Calu3 (cell line): ENCODE measurements at places on chromosomes 2 and 18. TPM values are rescaled to one million over a fixed set of nuclear protein-coding genes. Genes with fewer than 3 reads are reported as not detected.

DNA sequence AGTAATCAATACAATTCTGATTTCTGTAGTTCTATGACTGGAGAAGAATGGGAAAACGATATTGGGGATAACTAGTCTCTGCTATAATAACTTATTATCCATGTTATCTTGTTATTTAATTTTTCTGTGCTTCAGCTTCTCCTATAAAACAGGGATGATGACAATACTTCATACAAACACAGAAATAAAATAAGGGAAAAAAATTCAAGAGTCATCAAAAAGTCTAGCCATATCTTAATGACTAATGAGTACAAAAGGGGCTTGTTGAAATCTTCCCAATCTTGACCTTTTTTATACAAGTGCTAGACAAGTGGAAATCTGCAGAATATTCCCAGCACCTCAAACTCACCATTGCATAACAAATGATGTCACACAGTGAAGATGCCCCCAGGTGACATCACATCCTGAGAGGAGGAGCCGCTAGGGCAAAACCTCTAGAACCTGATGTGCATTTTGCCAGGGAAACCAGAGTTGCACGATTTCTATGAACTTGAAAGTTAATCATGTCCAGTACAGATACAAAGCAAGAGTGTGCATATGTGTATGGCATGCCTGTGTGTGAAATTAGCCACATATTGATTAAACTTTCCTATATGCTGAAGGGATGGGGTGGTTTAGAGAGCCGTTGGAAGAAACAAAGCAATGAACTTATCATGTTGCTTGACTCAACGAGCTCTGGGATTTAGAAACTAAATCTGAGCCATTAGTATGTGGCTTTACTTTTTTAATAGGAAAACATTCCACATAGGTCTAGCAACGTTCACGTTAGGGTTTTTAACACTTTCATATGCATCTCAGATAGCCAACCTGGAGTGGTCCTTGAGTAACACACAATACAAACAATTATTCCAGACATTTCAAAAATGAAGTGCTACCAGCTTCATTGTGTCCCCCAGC is 278.9 kb downstream of the SLC4A3 start:
- H3K27ac ChIP-seq = no peak overlapping the region
- H3K27me3 ChIP-seq = no peaks in the 10 kb centered on the region
- DNase-seq = no peak
- H3K4me1 ChIP-seq = no peaks in the 10 kb centered on the region
- H3K36me3 ChIP-seq = no peaks in the 10 kb centered on the region

DNA sequence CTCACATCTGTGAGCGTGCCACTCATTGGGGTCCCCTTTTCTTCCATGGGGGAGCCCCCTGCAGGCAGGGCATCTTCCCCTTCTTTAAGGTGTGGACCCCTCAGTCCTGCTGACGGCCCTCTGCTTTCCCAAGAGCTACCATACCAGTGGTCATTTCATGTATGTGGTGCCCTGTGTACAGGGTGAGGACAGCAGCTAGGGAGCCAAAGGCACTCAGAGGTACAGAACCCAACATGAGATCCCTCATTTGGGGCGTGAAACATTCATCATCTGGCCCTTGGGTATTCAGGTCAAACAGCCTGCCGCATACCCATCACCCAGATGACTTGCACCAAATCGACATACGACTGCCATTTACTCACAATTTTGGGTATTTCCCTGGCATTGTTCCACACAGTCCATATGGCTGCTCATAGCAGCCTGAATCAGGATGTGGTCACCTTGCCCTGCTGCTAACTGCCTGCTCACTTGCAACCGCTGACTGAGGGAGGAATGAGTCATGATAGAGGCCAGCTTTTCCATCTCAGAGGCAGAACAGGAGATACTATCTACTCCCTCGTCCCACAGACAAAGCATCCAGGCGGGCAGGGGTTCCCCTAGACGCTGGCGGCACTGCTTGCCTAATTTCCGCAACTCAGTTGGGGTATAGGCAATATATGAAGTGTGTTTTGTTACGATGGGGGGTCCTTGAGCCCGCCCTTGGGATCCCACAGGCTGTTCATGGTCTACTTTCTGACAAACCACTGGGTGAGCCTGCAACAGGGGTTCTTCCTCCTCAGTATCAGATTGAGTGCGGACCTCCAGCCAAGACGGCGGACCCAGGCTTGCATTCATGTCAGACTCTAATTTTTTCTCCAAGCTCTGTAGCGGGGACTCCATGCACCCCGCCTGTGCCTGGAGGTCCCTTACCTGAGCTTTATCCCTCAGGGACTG is 228.6 kb downstream of the SATB2 start:
- no peaks in the 10 kb centered on the region for H3K27me3 ChIP-seq
- no peaks in the 10 kb centered on the region for H3K36me3 ChIP-seq
- DNase-seq = peak; percentile 48
- no peak overlapping the region for H3K4me3 ChIP-seq
- H3K27ac ChIP-seq = no peak overlapping the region
- H3K4me1 ChIP-seq = peaks cover 1% of the 10 kb centered on the region

DNA sequence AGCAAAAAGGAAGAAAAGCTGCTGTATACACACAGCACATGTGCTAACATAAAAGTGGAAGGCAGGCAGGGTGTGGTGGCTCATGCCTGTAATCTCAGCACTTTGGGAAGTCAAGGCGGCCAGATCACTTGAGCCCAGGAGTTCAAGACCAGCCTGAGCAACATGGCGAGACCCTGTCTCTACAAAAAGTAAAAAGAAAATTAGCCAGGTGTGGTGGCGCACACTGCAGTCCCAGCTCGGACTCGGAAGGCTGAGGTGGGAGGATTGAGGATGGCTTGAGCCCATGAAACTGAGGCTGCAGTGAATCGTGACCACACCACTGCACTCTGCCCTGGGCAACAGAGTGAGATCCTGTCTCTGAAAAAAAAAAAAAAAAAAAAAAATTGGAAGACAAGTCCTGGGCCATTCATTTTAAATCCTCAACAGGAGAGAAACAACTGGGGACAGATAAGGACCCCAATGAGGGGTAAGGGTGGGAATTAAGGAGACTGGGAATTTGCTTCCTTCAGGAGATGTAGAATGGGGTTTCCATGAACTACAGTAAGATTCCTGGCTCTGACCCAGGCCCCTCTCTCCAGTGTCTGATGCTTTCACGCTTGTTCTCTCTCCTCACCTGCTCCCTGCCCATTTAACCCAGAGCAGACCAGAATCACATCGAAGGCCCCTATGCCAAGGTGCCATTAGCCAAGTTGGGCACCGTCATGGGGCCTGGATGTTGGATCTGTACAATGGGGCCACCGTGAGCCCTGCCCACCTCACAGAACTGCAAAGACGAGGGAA is 29.6 kb downstream of the TNS1 start:
- no peak overlapping the region for H3K27ac ChIP-seq
- no peak overlapping the region for H3K4me3 ChIP-seq

GRCh38 chr18:40810372-40810771 is 1144.7 kb upstream of the PIK3C3 start:
- no peak for DNase-seq
- H3K27me3 ChIP-seq = no peaks in the 10 kb centered on the region
- peaks cover 6% of the 10 kb centered on the region for H3K4me1 ChIP-seq
- no peak overlapping the region for H3K27ac ChIP-seq

- DNase-seq = no peak
- H3K4me3 ChIP-seq = no peak overlapping the region
- H3K27ac ChIP-seq = peak overlapping the region; percentile 55
- H3K36me3 ChIP-seq = peaks cover 100% of the 10 kb centered on the region
- peaks cover 61% of the 10 kb centered on the region for H3K4me1 ChIP-seq
Observed at GRCh38 chr2:54628418-54628817, 95.0 kb upstream of the EML6 start.

DNA sequence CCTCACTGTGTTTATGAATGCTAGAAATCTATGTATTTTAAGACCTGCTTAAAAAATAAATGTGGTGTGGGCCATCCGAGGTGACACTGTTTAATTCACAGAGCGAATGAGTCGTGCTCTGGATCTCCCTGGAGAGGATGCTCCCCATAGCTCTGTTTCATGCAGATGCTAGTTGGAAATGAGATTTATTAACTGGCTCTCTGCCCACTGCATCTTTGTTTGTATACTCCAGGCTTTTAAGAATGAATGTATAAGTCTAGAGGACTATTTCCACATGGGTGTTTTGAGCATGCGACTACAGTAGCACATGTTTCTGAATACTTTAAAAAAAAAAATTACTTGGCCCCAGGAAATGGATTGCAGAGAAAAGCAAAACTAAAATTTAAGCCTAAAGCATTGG is 3.9 kb downstream of the MAPRE2 start:
- H3K4me3 ChIP-seq = no peak overlapping the region
- H3K36me3 ChIP-seq = peaks cover 21% of the 10 kb centered on the region
- H3K27ac ChIP-seq = no peak overlapping the region
- H3K27me3 ChIP-seq = no peaks in the 10 kb centered on the region
- peaks cover 37% of the 10 kb centered on the region for H3K4me1 ChIP-seq
- DNase-seq = no peak

DNA sequence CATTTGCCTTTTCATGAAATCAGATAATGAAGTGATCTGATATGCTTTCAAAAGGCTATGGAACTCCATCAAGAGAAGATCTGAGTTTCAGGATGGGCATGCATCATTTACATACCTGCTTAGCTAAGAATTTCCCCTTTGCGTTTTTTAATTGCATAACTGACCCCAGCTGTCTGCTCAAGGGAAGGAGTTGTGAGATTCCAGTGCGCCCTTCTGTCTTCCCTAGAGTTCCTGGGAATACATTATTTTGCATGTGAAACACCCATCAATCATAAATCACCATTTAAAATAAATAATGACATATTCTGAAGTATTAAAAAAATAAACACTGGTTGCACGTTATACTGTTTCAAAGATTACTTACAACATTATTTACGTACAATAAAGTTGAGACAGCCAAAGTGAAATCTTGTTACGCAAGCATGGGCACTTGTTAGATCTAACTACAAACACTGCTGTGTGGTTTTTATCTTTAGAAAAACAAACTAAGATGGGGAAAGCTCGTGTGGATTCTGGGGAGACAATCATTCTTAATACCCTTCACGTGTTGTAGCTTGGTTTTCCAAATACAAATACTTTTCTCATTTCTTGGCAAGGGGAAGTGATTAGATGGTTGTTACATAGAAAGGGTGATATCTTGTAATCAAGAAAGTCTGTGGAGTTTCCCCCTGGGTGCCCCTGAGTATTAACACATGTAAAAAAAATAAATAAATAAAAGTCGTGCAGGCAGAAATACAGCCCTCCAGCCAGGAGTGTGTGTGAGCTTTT is 125.7 kb upstream of the LMAN1 start:
- no peak overlapping the region for H3K4me3 ChIP-seq
- no peak overlapping the region for H3K27ac ChIP-seq
- H3K36me3 ChIP-seq = no peaks in the 10 kb centered on the region
- no peak for DNase-seq
- no peaks in the 10 kb centered on the region for H3K4me1 ChIP-seq
- peaks cover 85% of the 10 kb centered on the region for H3K27me3 ChIP-seq

DNA sequence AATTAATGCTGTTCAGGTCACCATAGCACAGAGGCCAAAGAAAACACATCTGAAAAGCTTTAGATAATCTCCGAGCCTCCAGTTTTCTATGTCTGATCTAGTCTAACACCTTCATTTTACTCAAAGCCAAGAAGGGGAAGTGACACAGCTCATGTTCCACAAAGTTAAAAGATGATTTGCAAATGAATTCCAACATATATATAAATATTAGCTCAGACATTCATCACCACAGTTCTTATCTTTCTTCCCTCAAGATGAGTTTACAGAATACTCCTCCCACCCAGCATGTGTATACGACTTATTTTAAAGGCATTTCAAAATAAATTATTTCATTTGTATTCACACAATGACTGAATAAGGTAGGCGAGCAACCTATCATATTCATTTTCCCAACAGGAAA is 82.4 kb downstream of the AAK1 start:
- no peak for DNase-seq
- no peak overlapping the region for H3K27ac ChIP-seq
- no peaks in the 10 kb centered on the region for H3K36me3 ChIP-seq
- H3K4me1 ChIP-seq = peaks cover 12% of the 10 kb centered on the region
- no peaks in the 10 kb centered on the region for H3K27me3 ChIP-seq
- H3K4me3 ChIP-seq = no peak overlapping the region

DNA sequence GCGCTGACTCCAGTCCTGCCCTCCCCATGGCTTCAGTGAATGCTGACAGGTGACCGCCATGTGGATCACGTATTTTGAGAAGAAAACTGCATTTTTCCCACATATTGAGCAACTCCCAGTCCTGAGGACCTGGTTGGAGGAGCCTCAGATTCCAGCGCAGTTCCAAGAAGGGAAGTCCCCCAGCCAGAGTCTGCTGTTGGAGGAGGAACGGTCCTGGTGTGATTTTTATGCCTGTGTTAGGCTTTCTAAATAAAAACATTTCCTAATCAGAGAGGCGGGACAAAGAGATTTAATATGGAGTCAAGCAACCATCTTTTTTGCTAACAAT is 32.3 kb upstream of the COL6A3 start:
- peaks cover 12% of the 10 kb centered on the region for H3K4me1 ChIP-seq
- no peak overlapping the region for H3K4me3 ChIP-seq
- no peak for DNase-seq

GRCh38 chr2:69601179-69601612 is 42.3 kb downstream of the AAK1 start:
- H3K27me3 ChIP-seq = no peaks in the 10 kb centered on the region
- DNase-seq = no peak
- H3K4me1 ChIP-seq = peaks cover 53% of the 10 kb centered on the region

GRCh38 chr2:145777297-145777696 is 1257.4 kb upstream of the ZEB2 start:
- peak overlapping the region; percentile 18 for H3K27ac ChIP-seq
- peaks cover 25% of the 10 kb centered on the region for H3K4me1 ChIP-seq
- no peak overlapping the region for H3K4me3 ChIP-seq
- DNase-seq = no peak

DNA sequence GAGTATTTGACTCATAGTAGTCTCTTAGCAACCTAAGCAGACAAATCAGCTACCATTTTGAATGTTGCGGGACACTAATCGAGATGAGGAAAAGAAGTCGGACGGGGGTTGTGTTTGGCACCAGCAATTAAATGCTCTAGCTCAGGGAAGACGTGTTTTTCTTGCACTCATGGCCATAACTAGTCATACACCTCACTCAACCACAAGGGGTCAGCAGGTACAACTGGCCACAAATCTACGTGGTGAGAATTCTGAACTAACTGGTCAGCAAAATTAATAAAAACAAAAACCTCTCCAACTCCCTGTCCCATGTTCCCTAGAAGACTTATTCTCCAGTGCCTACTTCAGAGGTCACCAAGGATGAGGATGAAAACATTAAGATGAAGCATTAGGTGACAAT is 1467.8 kb downstream of the DPP10 start:
- H3K4me3 ChIP-seq = no peak overlapping the region
- H3K4me1 ChIP-seq = no peaks in the 10 kb centered on the region
- no peak for DNase-seq
- no peaks in the 10 kb centered on the region for H3K36me3 ChIP-seq
- no peaks in the 10 kb centered on the region for H3K27me3 ChIP-seq
- no peak overlapping the region for H3K27ac ChIP-seq

IMPACT gene
- 25.8 and 29.9 TPM in 2 replicates for total RNA-seq

COL6A3 gene
- 0.07 TPM in 1 of 2 replicates, not detected in the other for total RNA-seq

ALPI gene
- not detected in 2 replicates for total RNA-seq

OTOS gene
- total RNA-seq = not detected in 2 replicates

NAT8 gene
- not detected in 2 replicates for total RNA-seq

AQP12B gene
- total RNA-seq = not detected in 2 replicates

GAREM1 gene
- 17.0 and 19.3 TPM in 2 replicates for total RNA-seq
